ENCODE measurements at places on chromosomes 1 and 21.

DNA sequence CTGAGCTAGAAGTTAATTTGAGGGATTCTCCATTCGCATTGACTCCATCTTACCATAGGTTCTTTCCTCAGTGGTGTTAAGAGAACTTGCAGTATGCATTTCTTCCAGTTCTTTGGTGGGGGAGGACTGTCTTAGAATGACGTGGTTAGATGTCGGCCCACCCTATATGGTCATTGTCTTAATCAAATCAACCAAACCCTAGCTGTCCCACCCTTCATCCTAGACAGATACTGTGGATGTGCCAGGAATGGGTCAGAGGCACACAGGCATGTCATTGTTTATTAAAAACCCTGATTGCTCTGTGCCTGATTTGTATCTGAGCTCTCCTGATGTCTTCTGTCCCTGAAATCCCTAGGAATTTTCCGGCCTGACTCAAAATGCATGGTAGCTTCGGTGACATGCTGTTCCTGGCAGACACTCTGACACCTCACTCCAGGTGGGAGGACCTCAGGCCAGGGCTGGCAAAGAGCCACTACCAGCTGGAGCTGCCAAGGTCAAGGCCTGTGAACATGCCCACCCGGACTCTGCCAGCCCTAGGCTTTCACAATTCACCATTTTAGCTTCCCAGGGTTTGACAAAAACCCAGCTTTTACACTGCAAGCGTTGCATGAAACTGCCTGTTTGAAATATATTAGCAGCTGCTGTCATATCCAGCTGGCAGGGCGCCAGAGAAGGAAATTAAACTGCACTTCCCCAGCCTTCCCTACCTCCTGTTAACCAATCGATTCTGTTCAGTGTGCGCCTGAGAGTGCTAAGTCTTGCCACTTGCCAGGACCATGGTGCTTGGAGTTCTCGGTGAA, 134.0 kb downstream of the FAM78B start:
- no peak for DNase-seq

DNA sequence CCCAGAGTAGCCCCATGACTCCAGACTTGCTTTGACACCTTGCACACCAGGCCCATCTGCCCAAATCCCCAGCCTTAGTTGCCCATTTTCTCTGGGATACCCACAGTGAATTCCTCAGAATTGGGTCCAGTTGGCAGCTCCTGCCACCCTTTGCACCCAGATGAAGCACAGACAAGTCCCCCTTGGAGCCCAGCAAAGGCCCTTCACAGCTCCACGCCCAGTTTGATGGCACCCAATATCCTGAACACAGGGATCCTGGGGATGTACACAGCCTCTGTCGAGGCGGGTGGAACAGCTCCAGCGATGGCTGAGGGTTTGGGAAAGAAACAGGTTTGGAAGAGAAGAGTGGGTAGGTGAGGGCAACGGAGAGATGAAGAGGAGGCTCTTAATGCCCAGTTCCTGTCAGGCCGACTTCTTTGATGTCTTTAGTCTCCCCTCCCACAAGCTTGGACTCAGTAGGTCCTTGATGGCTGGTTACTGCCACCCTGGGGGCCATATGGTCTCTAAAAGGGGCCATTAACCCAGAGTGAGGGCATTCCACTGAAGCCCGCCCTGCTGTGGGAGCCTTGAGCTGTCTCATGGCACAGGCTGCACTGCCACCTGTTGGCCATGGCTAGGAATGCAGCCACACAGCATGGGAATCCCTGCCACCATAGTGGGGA, 21.7 kb downstream of the TMEM53 start:
- DNase-seq: peak; percentile 71

DNA sequence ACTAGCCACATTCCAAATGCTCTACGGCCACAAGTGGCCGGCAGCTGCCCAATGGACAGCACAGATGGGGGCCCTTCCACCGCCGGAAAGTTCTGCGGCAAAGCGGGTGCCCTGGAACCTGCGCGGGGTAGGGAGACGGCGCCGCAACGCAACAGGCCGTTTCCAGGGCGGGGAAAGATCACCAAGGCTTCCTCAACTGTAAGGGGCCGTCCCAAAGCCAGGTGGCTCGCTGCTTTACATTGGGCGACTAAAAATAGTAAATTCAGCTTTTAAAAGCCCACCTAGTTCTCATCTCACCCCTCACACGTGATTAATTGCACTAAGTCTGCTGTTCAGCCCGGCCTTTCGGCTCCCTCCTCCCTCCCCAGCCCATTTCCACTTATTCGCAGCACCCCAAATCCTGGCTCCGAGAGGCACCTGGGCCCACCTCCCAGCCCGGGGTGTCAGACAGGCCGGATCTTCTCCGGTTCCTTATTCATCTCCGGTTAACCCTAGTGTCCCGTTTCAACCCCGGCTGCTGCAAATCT, 643 bp downstream of the CFAP298 start:
- peak; percentile 17 for DNase-seq

GRCh38 chr1:25724201-25724600, 75.8 kb upstream of the SELENON start:
- DNase-seq: no peak

GRCh38 chr1:76548513-76549100, 318.7 kb upstream of the ST6GALNAC5 start:
- DNase-seq: no peak

GRCh38 chr1:150981177-150981804, 801 bp upstream of the ANXA9 start:
- no peak for DNase-seq

DNA sequence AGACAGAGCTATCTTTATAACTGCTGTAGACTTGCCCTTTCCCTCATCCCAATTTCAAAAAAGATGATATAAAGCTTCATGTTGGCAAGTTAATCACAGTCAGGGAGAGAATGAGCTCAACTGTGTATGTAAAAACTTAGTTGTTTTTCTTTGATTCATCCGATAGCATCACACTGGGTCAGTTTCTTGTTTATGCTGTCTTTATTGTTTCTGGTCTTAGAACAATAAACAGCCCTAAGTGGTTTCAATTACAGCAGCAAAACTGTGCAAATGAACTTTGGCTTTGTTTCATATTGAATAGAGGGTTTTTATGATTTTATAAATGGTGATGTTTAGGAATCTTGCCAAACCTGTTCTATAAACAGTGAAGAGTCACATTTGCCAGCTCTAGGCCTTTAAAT, 423.8 kb upstream of the CXADR start:
- no peak for DNase-seq

GRCh38 chr1:185957441-185958363, 223.5 kb downstream of the HMCN1 start:
- DNase-seq: no peak

GRCh38 chr1:77413541-77414335, 131.9 kb downstream of the AK5 start:
- DNase-seq: no peak

- DNase-seq: peak; percentile 43
These were observed 894 bp downstream of the EPB41 start for GRCh38 chr1:28915031-28915895.

DNA sequence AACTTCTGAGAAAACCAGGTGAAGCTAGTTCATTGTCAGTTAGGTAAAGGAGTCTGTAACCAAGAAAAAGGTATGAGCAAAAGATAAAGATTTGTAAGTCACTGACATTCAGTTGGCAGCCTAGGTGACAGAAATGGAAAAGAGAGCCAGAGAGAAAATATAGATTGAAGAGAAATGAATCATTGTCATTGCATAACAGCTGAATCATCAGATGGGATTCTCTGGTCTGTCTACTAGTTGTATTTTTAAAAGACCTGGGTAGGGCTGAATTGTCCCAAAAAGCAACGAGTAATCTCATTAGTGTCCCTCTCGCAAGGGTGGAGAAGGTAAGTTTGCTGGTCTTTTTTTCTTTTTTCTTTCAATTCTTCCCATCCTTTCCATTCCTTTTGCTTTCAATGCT, 36.6 kb downstream of the PTGS2 start:
- peak; percentile 57 for DNase-seq

DNA sequence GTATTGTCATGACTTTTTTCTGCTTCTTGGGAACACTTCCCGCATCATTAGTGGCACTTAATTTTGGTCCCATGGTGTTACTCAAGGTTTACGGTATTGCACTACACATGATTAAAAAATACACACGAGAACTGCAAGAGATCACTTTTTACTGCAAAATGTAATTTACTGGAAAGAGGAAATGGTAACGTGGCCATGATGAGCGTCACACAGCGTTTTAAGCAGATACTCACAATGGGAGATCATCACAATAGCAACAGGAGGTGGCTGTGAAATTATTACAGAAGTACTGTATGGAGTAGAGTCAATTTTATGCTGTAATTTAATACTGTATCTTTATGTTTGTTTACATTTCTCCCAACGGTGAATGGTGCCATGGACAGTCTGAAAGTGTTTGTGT, 1510.3 kb downstream of the AMY1C start:
- no peak for DNase-seq

GRCh38 chr1:237910834-237911233, 20.1 kb upstream of the ZP4 start:
- DNase-seq: no peak

- no peak for DNase-seq
These were observed 310.2 kb upstream of the AJAP1 start for GRCh38 chr1:4344065-4344732.

DNA sequence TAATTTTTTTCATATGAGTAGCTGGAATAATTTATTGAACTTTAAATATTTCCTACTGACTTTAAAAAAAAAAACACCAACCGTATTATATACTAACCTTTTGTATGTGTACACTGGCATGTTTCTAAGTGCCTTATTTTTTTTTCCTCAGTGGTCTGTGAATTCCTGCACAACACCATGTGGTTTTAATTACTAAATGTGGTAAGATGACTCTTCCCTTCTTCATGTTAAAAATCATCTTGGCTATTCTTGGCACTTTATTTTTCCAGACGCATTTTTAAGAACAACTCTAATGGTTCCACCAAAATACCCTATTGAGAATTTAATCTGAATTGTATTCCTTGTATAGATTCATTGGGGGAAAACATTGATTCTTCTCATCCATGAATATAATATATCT, 28.4 kb downstream of the PPP2R5A start:
- DNase-seq: no peak

All from fibroblast of pulmonary artery (primary cell).